ENCODE measurements at places on chromosomes 1 and 21.

DNA sequence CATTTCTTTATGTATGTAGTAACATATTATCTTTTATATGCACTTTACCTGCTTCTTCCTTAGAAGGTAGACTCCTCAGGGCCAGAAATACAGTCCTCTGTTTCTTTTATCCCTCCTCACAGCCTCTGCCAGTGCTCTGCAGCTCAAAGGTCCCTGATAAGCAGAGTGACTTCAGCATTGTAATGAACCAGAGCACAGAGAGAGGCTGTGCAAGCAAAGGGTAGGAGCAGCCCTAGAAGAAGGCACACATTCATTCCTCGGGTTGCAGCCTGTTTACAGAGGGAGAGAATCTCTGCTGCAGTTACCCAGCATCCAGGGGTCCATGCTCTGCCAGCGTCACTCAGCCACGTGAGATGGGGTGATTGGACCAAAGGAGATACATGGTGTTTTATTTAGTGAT is 101.1 kb downstream of the RHOU start:
- DNase-seq = no peak

DNA sequence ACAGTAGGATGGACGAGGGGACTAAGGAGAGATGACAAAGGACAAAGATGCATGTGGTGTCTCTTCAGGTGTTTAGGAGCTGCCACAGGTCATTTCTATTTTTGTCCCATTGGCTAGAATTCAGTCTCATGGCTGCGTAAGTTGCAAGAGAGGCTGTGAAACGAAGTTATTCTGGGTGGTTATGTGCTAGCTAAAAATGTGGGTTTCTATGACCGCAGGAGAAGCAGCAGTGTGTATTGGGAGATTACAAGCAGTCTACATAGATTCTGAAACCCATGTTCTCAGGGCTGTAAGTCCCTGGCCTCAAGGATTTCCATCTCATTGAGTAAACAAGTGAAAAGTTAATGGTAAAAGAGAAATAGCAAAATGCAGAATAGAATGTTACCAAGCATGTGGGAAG is 110.7 kb downstream of the SPATA46 start:
- DNase-seq = no peak

DNA sequence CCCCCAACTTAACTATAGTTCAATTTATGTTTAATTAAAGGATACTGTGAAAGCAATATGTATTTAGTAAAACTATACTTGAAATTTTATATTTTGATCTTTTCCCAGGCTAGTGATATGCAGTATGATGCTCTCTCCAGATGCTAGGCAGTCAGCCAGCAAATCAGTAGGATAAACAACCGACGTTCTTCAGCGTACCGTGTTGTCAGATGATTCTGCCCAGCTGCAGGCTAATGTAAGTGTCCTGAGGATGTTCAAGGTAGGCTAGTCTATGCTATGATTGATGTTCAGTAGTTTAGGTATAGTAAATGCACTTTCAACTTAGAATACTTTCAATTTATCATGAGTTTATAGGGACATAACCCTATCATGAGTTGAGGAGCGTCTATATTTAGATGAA is 762.6 kb downstream of the MRPL39 start:
- no peak for DNase-seq

GRCh38 chr1:182147951-182148350 is 86.4 kb upstream of the ZNF648 start:
- no peak for DNase-seq

GRCh38 chr1:204445860-204446412 is 34.3 kb upstream of the PPP1R15B start:
- DNase-seq = no peak

DNA sequence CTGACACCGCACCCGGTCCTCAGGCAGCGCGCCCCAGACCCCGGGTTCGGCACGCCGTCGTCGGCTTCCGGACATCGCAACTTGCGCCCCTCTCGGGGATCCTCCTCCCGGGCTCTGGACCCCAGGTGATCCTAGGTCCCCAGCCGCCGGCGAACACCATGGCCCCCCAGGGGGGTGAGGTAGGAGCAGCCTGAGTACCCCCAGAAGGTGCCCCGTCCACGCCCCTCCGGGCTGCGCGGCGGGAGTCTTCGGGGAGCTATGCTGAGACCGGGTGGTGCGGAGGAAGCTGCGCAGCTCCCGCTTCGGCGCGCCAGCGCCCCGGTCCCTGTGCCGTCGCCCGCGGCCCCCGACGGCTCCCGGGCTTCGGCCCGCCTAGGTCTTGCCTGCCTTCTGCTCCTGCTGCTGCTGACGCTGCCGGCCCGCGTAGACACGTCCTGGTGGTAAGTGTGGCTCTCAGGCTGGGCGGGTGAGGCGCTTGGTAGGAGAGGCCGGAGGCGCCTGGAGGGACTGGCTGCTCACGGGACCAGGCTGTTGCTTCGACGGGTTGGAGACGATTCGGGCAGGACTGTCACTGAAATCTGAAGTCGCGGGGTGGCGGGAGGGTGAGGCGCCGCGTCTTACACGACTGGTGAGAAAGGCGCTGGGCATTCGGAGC is 367 bp downstream of the WNT2B start:
- no peak for DNase-seq

DNA sequence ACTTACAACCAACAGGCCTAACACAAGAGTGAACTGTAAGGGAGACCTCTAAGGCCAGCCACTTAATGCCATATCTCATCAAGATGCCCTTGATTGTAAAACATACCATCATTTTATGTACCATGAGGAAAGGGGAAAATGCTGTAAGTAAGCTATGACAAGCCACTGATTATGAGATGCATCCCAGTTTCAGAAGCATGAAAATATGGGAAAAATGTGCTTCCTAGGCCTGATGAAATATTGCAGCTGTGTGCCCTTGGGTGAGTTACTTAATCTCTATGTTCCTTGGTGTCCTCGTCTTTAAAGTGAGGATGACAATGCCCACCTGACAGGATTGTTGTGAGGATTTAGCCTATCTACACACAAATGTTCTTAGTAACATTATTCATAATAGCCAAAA is 28.9 kb downstream of the H3-3A start:
- DNase-seq = no peak

- DNase-seq = peak; percentile 92
Measured at GRCh38 chr1:154999571-155000410, 2.8 kb upstream of the ZBTB7B start.

- DNase-seq = no peak
Measured at GRCh38 chr1:95504321-95504720, 270.3 kb downstream of the RWDD3 start.

- no peak for DNase-seq
Measured at GRCh38 chr1:60740154-60740553, 342.2 kb upstream of the NFIA start.

DNA sequence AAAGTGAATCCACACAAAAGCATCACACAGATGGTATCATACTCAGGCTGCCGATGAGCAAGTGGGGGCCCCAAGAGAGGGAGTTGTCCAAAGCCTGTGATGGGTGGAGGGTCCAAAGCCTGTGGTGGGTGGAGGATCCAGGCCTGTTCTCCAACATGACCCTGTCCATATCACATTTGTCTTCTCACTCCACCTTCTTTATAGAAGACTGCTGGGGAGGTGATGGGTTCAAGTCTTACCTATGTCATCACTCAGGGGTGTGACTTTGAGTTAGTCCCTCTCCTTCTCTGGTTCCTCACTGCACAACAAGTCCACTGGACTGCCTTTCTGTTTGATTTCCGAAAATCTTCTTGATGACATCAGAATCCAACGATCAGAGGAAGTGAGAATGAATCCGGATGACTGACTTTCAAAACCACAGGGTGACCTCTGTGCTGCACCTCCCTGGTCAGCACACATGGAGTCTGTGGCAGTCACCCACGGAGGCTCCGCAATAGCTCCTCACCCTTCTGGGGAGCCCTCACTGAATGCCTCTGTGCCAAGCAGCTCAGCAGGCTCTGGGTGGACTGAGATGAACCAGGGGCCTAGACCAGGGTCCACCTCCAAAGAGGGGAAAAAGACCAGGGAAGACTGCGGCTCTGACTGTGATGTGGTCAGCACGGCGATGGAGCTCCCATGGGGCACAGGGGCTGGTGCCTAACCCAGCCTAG is 166.8 kb downstream of the HIVEP3 start:
- DNase-seq = no peak

GRCh38 chr1:174726167-174726879 is 273.4 kb upstream of the CACYBP start:
- no peak for DNase-seq

DNA sequence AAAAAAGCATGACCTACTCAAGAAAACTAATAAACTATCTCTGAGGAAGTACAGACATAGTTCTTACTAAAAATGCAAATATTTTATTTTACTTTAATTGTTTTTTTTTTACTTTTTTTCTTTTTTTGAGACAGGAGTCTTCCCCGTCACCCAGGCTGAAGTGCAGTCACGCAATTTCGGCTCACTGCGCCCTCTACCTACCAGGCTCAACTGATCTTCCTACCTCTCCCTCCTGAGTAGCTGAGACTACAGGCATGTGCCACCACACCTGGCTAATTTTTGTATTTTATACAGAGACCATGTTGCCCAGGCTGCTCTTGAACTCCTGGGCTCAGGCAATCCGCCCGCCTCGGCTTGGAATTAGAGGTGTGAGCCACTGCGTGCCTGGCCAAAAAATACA is 1263.1 kb downstream of the KCNT2 start:
- no peak for DNase-seq

DNA sequence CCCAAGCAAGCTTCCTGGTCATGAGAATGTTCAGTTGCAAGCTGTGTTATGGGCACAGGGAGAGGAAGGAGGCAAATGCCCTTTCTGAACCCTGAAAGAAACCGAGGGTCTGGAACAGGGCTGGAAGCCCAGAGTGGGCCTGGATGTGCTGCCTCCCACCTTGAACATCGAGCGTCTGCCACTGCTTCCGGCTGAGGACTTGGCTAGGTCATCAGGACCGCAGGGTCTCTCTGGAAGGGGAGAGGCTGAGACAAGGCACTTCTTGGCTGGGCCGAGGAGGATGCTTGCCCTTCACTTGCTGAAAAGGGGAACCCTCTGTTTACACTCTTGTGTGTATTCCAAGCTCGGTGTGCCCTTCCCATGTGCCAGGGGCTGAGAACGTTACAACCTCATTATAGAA is 168.0 kb upstream of the C1orf174 start:
- DNase-seq = no peak

DNA sequence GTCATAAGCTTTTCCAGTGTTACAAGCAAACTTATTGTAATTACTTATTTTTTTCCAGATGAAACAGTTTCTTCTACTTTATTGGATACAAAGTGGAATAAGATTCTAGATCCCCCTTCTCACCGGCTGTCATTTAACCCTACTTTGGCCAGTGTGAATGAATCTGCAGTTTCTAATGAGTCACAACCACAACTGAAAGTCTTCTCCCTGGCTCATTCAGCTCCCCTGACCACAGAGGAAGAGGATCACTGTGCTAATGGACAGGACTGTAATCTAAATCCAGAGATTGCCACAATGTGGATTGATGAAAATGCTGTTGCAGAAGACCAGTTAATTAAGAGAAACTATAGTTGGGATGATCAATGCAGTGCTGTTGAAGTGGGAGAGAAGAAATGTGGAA is 95.5 kb downstream of the ZFYVE9 start:
- no peak for DNase-seq

- DNase-seq = no peak
Measured at GRCh38 chr1:77994117-77994705, 10.5 kb upstream of the DNAJB4 start.

GRCh38 chr1:58629031-58629462 is 52.0 kb upstream of the TACSTD2 start:
- DNase-seq = no peak

DNA sequence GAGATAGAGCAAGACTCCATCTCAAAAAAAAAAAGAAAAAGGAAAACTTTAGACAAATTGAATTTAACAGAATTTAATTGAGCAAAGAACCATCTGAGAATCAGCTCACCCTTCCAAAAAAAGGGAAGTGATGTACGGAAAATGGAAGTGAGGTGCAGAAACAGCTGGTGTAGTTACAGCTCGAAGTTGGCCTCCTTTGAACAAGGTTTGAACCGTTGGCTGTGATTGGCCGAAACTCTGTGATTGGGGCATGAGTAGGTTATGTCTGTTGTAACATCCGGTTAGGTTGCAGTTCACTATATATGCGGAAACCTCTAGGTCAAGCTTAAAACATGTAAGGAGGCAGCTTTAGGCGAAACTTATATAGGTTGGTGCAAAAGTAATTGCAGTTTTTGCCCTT is 97.9 kb upstream of the KIF26B start:
- DNase-seq = no peak

GRCh38 chr1:44908427-44908826 is 65.4 kb upstream of the PTCH2 start:
- DNase-seq = no peak

DNA sequence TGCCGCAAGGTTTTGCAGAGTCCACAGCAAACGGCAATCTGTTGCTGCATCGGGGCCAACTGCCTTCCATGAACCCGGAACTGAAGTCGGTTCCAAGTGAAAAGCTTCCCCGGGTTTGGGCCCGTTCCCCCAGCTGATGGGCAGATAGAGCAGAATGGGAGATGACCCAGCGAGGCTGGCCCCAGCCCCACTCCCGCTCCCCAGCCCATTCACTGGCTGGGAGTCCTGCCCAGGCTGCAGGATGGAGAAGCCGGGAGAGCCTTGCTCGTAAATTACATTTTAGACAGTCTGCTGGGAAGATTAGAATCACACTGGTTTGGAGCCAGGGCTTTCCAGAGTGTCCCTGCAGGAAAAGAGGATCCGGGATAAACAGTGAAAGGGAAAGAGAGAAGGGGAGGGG is 31.6 kb upstream of the PAX7 start:
- DNase-seq = no peak

- DNase-seq = no peak
Measured at GRCh38 chr1:197268012-197268411, at the start of gene CRB1. TSS of gene CRB1 (plus strand) at chr1:197268252. CDS start at chr1:197268413, 161 bp downstream.

DNA sequence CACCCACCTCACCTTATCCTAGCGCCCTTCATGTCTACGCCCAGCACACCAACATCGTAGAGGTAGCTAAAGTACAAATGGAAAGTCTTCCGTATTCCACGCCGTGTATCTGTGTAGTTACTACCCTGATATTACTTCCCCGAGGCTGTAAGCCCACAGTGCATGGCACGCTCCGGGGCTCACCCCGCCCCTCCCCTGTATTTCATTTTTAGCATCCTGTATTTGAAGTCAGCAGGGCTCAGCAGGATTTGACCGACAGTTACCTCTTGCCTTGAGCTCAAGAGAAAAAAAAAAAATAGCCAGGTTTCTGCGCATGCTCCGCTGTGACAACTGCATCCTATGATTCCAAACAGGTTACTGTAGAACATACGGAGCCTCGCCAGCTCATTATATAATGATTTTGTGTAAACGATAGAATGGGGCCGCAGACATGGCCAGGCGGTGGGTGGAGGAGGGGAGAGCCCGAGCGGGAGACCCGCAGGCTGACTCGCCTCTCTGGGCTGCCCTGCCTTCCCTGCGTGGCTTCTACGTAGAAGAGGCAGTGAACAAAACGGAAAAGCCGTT is 1.3 kb downstream of the ABCG1 start:
- DNase-seq = no peak
